Fibroblast of pulmonary artery (primary cell): ENCODE measurements at places on chromosomes 7 and 10.

DNA sequence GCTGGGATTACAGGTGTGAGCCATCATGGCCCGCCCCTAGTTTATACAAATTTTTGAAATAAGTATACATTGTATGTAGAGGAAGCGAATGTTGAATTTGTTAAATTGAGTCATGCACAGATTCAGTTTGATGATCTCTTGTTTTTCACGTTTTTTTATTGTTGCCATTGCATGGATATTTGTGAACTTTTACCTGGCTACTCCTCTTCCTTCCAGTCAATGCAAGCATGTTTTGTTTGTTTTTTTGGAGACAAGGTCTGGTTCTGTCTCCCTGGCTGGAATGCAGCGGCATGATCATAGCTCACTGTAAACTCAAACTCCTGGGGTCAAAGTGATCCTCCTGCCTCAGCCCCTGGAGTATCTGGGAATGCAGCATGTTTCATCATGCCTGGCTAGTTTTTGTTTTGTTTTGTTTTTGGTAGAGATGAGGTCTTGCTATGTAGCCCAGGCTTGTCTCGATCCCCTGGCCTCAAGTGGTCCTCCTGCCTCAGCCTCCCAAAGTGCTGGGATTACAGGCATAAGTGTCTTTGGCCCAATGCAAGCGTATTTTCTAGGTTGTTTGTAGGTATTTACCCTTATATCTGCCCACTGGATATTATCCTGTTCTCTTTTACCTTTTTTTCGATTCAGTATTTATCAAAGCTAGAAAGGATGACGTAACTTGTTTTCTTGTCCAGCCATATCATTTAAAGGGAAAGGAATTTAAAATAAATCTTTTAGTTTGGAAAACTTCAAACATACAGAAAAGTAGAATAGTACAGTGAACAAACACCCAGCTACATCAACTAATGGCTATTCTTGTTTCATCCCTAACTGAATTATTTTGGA, 11.0 kb downstream of the LCOR start:
- DNase-seq = no peak

DNA sequence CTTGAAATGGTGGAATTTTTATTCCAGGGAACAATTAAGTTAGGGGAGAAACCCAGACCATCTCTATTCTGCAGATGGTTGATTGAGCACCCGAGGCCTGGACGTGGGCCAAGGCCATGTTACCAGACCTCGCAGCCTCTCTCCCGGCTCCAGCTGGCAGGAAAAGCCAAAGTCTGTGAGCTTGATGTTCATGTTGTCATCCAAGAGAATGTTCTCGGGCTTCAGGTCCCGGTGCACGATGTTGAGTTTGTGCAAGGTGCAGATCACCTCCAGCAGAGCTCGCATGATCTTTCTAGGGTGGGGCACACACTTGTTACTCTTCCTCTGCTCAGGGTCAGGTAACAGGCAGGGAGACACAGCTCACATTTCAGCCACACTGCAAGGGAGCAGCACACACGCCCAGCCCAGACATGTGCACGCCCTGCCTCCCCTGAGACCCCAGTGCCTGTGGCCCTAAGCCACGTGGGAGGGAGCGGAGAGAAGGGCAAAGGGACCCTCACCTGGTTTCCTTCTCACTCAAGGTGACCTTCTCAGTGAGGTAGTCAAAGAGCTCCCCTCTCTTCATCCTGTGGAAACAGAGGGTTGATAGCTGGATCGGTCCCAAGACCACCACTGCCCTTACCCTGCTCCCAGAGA, 9.5 kb downstream of the PHKG1 start:
- DNase-seq = peak; percentile 7

- DNase-seq = no peak
Measured at GRCh38 chr7:18455606-18456005, 39.9 kb upstream of the HDAC9 start.

DNA sequence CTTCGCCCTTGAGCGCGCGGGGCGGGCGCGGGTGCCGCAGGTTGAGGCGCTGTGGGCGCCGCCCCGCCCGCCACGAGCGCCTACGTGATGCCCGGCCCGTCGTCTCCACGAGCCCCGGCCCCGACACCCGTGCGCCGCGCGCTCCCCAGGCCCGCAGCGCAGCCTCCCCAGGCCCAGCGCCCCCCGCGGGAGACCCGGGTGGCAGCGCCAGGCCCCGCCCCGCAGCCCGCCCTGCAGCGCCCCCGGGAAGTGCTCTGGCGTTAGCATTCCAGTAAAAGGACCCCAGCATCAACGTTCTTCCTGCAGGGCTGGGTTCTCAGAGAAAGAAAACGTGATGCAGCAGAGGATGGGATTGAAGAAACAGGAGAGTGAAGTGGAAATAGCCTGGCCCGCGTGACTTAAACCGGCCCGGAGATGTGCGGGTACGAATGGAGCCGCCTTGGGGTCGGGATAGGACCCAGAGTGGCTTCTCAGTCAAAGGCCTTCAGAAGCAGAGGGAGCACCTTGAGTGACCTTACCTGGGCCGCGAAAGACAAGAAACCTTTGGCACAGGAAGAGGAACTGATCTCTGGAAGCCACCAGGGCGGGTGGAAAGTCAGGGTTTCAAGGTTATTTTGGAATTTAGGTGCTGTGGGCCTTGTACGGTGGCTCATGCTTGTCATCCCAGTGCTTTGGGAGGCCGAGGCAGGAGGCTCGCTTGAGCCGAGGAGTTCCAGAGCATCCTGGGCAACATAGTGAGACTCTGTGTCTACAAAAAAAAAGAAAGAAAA, 1.8 kb downstream of the PFKP start:
- peak; percentile 31 for DNase-seq

GRCh38 chr7:137790828-137791227, 55.9 kb downstream of the DGKI start:
- no peak for DNase-seq

GRCh38 chr7:151134743-151135524, 32.6 kb downstream of the GBX1 start:
- DNase-seq = no peak

DNA sequence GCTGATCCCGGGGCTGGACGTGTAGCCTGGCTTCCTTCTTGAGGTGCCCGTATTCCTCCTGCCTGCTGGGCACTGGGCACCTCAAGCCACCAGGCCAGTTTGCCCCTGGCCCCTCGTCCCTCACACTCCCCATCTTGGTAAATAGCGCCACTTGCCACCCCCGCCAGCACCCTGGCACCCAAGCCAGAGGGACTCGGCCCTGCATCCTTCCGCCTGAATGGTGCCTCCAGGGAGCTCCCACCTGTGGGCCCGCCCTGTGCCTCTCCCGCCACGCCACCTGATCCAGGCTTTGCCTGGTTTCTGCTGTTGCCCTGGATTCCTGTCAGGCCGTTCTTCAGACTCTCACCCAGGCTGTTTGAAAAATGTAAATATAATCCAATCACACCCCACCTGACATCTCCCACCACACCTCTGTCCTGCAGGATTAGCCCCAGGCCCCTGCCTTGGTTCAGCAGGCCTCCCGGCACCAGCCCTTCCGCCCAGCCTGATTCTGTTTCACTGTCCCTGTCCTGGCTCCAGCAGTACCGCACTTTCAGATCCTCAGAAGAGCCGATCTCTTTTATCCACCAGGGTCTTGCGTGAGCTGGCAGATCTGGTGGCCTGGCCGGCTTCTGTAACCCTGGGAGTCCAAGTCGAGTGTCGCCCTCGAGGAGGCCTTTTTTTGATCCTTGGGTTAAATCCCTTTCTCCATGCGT, 33.8 kb downstream of the WIPI2 start:
- no peak for DNase-seq

DNA sequence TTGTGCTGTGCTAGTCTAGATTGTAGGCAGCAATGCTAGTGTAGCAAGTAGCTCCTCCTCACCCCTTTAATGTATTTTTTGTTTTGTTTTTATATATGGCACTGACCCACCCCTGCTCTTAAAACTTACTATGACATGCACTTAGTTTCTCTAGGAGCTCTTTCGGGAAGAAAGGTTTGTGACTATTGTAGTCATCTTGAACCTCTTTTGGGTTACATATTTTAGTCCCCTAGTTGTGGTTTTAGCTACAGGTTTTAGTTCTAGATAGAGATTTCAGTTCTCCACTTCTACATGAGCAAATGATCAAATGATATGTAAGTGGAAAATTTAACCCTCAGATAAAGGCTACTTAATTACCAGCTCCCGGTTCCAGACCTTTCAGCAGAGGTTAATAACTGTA, 14.9 kb downstream of the MINPP1 start:
- DNase-seq = no peak

GRCh38 chr7:88396295-88396947, 89.7 kb upstream of the STEAP4 start:
- peak; percentile 26 for DNase-seq

DNA sequence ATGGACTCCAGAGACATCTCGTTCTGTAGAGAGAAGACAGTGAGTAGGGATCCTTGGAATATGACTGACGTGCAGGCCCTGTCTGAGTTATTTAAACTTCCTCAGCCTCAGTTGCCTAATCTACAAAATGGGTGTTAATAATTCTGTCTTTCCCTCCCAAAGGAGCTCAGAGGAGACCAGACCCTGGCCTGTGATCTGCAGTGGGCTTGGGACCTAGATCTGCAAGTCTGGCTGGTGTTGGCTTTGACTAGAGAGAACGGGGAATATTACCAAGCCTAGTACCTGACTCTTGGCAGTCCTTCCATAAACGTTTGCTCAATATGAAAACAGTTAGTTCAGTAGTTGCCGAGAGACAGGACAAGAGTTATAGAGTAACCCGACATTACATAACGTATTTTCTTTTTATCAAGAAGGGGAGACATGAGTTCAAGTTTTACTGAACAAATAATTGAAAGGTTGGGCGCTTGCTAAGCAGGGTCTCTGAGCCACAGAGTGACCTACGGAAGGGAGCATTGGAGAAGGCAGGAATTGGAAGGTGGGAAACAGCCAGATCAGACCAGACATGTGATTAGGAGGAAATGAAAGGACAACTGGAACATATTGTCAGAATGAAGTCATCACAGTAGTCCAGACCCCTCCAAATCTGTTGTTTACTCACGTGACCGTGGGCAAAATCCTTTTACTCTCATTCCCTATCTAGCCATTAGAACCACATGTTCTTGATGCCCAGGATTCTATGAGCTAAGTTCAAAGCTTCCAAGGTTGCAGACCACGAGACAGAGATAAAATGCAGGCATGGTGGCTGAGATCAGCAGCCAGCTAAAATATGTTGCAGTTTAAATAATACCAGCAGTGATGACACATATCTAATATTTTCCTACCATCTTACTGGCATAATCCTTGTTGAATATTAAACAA, 10.9 kb upstream of the CYP3A4 start:
- DNase-seq = peak; percentile 1

DNA sequence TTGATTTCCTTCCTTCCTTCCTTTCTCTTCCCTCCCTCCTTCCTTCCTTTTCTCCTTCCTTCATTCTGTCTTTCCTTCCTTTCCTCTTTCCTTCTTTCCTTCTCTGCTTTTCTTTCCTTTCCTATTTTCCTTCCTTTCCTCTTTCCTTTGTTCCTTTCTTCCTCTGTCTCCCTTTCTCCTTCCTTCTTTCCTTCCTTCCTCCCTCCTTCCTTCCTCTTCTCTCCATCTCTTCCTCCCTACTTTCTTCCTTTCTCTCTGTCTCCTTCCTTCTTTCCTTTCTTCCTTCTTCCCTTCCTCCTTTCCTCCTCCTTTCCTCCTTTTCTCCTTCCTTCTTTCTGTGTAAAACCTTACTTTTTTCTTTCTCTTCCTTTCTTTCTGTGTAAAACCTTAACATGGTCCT, 32.3 kb upstream of the NPTX2 start:
- no peak for DNase-seq

- DNase-seq = no peak
Measured at GRCh38 chr10:133347710-133348517, 741 bp downstream of the PRAP1 start.

GRCh38 chr7:68853254-68853653, 745.0 kb upstream of the AUTS2 start:
- DNase-seq = no peak

DNA sequence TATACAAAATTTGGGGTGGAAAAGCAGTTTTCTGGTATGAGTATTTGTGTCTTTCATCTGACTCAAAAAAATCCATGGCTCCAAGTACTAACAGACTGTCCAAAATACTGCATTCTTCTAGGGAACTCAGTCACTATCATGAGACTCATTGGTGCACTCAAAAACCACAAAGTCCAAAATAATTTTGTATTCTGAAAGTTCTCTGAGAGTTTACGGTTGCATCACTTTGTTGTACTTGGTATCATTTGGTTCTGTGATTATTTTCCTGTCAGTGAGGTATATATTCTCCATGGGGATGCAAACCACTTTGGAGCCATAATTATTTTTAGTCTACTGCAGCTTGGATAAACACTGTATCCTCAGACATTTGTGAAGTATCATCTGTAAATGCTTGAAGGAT, 28.0 kb upstream of the CABCOCO1 start:
- DNase-seq = peak; percentile 30

GRCh38 chr10:29646960-29647461, 12.2 kb upstream of the SVIL start:
- peak; percentile 65 for DNase-seq

DNA sequence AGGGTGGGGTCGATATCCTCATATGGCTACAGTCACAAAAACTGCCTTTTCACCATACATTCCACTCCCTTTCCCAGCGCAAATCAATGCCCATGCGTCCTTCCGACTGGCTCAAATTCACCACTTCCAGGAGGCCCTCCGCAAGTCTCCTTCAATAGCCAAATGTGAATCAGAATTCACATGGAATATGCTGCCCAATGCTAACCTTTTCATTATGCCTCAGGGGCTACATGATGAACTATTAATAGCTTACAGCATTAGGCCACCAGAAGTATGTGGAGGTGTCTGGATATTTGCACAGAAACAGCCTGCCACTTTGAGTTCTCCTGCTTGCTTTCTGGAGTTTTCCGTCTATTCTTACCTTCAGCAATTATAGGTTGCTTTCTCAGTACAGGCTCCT, 27.7 kb downstream of the RGS10 start:
- DNase-seq = no peak

DNA sequence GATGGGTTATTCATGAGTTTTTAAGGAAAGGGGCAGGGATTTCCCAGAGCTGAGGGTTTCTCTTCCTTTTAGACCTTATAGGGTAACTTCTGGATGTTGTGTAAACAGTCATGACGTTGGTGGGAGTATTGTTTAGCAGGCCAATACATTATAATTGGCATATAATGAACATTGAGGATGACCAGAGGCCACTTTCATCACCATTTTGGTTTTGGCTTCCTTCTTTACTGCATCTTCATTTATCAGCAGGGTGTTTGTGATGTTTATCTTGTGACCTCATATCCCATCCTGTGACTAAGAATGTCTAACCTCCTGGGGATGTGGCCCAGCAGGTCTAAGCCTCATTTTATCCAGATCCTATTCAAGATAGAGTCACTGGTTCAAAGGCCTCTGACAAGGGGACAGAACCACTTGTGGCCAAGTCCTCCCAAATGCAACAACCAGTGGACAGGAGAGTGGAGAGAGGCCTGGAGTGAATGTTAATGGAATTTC, 77.3 kb upstream of the RPA3 start:
- peak; percentile 41 for DNase-seq

DNA sequence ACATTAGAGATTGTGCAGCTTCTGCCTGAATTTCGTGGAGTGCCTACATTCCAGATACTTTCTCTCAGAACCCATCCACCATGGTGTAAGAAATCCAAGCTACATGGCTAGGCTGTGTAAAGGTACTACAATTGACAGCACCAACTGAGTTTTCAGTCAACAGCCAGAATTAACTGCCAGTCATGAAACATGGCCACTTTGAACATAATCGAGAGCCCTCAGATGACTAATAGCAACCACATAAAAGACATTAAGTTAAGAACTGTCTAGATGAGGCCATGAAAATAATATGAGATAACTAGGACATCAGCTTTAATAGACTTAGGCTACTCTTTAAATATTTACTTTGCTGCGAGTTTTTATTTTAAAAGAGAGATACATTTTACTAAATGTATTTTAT, 1106.8 kb upstream of the LRRTM3 start:
- DNase-seq = no peak
